ENCODE measurements at places on chromosomes 2 and 18.

DNA sequence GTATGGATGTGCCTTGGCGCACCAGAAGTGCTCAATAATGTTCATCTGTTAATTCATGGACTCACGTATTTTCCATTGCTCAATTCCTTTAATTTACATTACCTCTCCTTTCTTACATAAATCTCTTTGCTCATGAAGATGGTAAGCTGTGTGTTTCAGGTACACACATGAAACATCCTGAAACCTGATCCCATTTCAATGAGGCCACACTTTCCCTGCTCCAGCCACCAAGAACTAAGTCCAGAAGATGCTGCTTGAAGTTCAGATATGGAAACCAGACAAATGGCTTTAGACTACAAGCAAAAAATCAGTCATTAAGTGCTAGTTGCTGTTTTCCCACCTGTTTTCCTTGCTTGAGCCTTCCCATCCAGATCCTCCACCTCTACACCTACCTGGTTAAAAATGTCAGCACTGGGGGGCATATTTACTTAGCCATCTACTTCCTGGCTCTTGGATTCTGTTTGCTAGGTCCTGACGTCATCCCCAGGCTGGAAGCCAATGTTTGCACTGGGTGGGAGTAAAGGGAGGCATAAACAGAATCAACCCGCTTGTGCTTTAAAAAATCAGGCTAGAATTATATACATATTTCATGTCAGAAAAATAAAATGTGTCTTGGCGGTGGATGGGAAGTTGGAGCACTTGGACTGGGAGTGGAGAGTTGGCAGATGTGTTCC lies 309.7 kb downstream of the OSR1 start:
- DNase-seq = no peak

- no peak for DNase-seq
Observed at GRCh38 chr18:60469387-60470100, 97.0 kb upstream of the MC4R start.

DNA sequence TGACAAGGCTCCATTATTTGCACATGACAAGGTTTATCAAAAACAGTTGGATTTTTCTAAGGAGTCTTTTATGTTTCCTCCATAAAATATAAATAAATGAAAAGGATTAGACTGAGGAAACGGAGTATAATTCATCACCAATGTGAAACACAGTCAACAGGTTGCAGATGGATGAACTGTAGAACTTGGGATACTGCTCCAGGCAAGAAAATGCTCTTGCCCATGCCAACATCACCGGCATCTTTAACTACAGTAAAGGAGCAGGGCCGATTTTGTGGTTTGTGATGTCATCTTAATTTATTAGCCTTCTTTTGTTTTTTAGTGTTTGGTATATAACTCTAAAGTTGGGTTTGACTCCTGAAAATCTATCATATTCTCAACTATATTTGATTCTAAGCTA lies 577.3 kb downstream of the EPHA4 start:
- DNase-seq = no peak

- DNase-seq = no peak
Observed at GRCh38 chr2:95351598-95351915, 51.0 kb upstream of the FAHD2A start.

- DNase-seq = no peak
Observed at GRCh38 chr2:230400454-230400853, 15.5 kb upstream of the SP100 start.

DNA sequence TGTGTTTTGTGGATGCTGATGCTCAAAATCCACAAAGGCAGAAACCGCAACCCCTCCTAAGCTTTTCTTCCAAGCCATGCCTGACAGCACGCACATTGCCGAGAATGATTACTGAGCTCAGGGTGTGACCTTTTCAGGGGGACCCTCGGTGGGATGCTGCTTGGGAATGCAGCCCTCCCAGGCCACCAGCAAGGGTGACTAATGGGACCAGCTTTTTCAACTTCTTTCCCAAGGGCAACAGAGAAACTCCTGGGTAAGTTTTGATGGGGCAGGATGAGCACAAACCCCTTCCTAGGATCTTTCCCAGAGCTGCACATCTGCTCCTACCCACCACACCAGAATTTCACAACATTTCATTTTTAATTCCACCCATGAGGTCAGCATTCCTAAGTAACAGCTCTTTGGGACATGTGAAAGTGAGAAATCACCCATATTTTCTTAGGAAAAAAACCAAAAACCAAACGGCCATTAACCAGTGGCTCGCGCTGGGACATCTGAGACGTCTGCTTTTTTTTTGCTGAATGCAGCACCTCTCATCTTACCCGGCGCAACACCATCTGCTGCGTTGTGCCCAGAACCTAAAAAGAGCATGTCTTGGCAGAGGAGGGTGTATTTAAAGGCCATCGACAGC lies 119.0 kb downstream of the ARL4C start:
- peak; percentile 96 for DNase-seq

DNA sequence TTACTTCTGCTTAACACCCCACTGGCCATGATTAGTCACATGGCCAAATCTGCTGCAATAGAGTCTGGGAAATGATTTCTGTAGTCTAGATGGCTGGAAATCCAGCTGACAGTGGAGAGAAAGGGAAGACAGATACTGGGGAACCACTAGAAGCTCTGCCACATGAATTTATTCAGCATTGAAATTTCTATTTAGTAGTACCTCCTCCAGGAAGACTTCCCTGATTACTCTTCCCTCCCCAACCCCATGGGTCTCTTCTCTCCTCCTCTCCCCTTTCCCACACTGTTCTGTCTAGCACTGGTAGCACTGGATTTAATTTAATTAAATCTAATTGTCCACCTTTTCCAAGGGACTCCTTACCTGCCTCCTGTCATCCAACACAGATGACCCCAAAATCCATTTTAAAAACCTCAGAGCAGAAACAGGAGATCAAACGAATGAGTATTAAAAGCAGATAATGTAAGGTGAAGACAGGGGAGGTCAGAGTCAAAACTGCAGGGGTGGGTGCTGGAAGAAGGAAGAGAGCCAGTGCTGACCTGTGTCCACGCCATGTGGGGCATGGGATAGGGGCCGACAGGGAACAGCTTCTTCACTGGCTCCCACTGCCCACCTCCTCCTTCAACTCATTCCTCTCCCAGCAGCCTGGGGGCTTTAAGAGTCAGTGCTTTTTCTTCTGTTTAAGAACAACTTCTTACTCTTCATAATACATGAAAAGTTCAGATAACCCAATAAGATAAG lies 169.2 kb upstream of the HS6ST1 start:
- no peak for DNase-seq

DNA sequence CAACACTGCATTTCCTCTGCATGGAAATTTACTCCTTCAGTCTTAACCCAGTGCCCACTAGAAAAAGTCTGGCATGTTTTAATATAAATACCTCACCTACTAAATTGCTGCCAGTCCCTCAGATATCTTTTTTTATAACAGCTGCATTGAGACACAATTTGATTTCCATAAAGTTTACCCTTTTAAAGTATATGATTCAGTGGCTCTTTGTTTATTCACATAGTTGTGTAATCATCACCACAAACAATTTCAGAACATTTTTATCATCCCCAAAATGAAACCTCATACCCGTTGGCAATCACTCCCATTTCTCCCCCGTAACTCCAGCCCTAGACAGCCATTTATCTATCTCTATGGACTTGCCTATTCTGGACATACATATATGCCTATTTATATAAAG lies 17.0 kb upstream of the FRZB start:
- no peak for DNase-seq

- DNase-seq = no peak
Observed at GRCh38 chr2:37800176-37800858, 124.8 kb upstream of the RMDN2 start.

DNA sequence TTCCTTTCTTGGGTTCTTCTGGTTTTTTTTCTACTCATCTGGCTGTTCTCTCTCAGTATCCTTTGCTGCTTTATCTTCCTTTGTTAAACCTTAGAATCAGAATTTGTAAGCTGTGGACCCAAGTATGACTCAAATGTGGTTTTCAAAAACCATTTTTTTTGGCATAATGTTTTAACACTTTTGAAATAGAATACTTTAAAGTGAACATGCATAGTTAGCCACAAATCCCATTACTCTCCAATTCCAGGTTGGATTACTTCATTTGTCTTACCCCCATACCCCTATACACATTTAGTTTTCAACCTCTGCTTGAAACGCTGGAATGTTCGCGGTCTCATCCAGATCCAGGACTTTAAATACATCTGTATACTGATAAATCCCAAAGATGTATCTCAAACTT lies 29.1 kb downstream of the ALMS1 start:
- peak; percentile 34 for DNase-seq

DNA sequence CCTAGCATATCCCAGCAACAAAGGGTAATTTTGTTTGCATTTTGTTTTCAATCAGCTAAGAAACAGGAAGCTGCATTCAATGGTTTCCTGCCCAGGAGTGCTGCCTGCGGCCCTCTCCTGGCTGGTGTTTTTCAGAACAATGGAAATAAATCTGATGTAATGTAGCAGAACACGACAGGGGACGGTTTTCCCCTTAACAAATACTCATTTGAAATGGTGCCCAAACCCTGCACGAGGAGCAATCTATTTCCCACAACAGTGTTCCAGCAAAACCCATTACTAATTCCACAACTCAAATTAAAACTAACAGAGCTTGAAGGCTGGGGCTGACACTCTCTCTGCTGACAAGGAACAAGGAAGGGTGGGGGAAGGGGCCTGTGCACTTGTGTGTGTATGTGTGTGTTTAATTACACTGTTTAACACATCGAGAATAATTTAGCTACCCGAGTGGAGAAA lies 8.7 kb downstream of the CAPN13 start:
- no peak for DNase-seq

- no peak for DNase-seq
Observed at GRCh38 chr2:24924732-24925131, 4.7 kb upstream of the ADCY3 start.

GRCh38 chr2:647691-648231 lies 29.4 kb downstream of the TMEM18 start:
- DNase-seq = no peak

GRCh38 chr2:136051725-136052048 lies 66.3 kb upstream of the DARS1 start:
- DNase-seq = no peak

GRCh38 chr18:29164993-29165599 lies 988.2 kb upstream of the CDH2 start:
- DNase-seq = peak; percentile 88

DNA sequence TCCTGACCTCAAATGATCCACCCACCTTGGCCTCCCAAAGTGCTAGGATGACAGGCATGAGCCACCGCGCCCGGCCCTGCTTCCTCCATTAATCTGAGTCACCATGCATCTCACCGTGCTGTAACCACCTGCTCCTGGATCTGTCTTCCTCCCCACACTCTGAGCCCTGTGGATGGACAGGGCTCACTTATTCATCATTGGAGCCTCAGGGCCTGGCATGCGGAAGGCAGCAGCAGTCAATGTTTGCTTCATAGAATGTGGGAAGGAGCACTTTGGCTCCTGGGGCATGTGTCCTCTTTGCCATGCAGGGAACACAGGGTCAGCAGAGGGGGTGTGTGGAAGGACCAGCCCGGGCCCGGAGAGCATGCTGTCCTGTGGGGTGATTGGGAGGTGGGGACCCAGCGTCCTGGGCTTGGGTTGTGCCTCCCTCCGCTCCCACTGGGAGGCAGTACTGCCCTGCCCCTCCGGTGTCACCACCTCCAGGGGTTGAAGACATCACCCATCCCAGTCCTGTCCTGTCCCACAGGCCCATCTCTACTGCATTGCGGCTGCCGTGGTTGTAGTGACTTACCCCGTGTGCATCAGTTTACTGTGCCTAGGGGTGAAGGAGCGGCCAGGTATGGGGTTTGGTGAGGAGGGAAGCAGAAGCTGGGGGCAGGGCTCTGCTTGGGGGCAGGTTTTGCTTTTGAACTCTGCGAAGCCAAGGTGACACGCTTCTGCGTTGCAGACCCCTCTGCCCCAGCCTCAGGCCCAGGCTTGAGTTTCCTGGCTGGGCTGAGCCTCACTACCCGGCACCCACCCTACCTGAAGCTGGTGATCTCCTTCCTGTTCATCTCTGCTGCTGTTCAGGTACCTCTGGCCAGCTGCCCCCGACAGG lies 11.5 kb downstream of the MFSD2B start:
- DNase-seq = no peak
